ENCODE measurements at places on chromosomes 2 and 18.
A peak's percentile ranks its signal among the peaks of the same experiment; 100 is the strongest.

DNA sequence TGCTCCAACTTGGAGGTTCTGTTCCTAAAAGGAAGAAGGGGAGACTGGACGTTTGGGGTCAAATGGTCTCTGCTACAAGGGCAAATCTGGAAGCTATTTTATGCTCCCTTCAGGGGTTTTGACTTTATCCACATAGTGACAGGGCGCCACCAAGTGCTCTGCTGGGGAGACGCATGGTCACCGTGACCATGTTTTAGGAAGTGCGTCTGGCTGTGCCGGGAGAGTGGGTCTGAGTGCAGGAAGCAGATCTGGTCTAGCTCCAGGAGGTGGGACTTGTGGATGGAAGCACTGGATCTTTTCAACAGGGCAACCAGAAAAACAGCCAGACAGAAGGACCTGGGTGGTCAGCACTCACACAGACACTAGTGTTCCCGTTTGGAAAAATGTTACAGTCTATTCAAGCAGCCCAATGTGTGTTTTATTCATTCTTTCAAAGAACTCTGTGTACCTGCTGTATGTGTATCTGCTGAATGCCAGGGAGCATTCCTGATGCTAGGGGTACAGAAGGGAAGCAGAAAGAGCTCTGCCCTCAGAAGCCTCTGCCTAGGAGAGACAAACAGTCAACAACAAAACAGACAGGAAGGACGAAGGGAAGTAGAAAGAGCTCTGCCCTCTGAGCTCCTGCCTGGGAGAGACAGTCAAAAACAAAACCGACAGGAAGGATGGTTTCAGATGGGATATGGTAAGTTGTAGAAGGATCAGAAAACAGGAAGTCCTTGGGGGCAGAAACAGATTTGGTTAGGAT is 14.3 kb downstream of the IMPA2 start:
- ATAC-seq = peak; percentile 83

DNA sequence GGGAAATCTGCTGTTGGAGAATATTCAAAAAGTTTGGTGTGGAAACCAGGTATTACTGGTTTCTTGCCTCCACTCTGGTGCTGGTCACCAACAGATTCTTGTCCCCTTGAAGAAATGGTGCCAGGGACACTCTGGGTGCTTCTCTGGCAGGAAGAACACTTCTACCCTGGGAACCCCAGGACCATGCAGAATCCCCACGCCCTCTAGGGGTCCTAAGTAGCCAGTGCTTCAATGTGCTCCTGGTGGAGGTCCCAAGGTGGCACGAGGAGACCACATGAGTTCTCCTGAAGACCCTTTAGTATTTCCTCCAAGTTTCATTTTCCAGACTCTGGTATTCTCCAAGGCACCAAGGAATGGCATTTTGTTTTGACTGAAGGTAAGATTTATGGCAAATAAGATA is 380.6 kb downstream of the TSN start:
- ATAC-seq = no peak

DNA sequence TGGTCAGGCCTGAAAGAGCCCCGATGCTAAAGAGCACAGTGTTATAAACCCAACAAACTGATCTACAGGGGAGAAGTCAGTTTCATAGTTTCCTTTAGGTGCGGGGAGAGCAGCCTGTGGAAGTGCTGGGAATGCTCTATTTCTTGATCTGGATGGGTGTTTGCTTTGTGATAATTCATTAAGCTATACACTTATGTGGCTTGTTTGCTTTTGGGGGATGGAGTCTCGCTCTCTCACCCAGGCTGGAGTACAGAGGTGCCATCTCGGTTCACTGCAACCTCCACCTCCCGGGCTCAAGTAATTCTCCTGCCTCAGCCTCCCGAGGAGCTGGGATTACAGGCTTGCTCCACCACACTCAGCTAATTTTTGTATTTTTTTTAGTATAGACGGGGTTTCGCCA is 30.1 kb upstream of the CEP68 start:
- ATAC-seq = no peak

GRCh38 chr18:53018791-53019190 is 678.8 kb downstream of the DCC start:
- no peak for ATAC-seq

DNA sequence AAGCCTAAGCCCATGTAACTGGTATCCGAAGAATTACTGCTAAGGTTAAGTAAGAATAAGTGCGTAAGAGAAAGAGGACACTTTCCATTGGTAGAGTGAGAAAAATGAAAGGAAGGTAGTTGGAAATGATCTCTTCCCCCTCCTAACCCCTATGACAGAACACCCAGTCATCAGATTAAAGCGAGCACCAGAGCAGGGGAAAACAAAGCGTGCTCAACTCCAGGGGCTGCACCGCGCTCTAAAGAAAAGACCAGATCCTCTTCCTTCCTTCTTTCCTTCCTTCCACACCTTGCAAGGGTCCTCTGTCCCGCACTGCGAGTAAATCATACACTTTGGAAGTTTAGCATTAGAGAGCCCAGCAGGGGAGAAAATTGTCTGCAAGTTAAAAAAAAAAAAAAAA is 971 bp upstream of the CDH7 start:
- no peak for ATAC-seq

DNA sequence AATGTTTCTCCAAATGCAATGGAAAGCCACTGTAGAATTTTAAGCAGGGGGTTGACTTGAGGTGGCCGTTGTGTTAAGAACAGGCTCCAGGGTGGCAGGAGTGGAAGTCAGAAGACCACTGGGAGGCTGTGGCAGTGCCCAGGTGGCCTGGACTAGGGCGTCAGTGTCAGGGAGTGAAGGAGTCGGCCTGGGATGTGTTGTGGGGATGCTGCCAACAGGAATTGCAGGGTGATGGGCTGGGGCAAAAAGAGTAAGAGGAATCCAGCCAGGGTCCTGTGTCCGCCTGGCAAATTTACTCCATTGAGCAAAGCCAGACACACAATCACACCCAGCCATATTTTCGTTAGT is 55.1 kb downstream of the ACAA2 start:
- no peak for ATAC-seq

GRCh38 chr2:238168196-238169047 is 9.7 kb downstream of the ERFE start:
- no peak for ATAC-seq

DNA sequence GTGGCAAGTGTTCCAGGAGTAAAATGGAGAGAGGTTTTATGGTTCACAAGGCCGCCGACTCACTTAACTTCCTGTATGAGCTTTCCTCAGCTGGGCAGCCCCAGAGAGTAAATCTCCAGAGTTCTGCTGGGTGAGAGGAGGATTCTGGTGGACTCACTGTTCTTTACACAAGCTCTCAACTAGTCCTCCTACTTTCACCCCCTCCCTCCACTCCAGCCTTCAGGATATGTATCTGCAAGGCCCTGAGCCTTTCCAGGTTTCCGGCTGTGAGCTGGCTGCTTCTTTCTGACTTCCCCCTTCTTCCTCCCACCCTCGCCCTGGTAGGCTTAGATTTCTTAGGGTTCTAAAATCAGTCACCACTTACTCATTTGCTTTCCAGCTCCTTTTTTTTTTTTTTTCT is 34.0 kb downstream of the EML6 start:
- no peak for ATAC-seq

GRCh38 chr2:156385242-156385641 is 50.9 kb upstream of the GPD2 start:
- ATAC-seq = no peak

DNA sequence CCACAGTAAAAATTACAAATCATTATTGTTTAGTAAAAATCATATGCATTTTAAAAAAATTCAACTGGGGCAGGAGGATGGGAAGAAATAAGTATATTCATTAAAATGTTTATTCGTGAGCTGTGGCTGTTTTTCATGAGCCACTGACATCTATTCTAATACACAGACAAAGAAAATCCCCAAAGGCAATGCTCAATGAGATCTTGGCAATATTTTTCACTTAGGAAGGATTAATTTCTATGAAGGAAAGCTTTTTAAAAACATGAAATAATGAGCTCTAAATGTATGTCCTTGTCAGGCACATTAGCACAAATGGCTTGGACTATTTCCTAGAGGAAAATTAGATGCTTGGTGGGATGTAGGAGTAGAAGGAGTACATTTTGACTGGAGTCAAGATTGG is 262.0 kb upstream of the MMADHC start:
- peak; percentile 40 for ATAC-seq

DNA sequence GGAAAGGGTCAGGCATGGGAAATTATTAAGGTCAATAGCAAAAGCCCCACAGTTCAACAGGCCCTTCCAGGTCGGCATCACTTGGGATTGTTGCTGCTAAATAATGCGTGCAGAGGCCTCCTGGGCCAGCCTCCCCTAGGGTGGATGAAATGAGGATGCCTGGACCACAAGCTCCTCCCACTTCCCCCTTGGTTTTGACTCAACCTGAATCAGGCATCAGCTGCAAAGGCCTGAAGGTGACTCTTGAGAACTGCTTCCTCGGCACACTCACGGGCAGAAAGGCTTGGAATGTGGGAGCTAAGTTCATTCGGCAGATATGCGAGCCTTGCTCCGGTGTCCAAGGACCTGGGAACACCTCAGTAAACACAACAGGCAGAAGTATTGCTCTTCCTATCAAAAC is 69.3 kb downstream of the MBP start:
- ATAC-seq = no peak

DNA sequence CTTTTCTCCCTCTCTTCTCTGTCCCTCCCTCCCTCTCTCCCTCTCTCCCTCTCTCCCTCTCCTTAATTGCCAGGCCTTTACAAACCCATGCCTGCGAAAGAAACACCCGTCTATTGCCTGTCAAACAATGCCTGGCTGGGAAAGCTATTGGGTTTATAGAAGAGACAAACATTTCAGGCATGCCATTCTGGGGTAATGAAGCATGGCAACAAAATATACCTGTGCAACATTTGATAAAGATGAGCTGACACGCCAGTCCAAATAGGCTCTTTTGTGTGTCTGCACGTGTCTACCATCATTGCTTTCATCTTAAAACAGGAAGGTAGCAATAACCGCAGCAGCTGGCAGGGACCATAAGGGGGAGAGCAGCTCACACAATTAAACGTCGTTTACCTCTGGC is 282.1 kb downstream of the ZNF516 start:
- peak; percentile 18 for ATAC-seq

DNA sequence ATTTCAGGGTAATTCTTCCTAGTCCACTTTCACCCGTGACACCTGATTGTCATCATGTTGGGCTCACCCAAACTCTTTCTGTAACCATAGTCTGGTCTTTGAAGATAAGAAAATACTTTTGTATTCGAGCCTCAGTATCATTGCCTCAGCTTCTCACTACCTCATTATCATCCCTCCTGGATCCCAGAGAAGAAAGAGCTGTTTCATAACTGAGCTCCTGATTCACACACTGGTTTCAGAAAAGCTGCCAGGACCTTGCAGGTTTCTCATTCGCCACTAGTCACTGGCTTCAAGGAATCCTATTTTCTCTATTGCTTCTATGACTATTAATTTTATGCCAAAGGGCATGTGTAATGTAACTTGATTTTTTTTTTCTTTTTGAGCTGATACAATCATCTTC is 2.9 kb upstream of the CRIM1 start:
- ATAC-seq = no peak

DNA sequence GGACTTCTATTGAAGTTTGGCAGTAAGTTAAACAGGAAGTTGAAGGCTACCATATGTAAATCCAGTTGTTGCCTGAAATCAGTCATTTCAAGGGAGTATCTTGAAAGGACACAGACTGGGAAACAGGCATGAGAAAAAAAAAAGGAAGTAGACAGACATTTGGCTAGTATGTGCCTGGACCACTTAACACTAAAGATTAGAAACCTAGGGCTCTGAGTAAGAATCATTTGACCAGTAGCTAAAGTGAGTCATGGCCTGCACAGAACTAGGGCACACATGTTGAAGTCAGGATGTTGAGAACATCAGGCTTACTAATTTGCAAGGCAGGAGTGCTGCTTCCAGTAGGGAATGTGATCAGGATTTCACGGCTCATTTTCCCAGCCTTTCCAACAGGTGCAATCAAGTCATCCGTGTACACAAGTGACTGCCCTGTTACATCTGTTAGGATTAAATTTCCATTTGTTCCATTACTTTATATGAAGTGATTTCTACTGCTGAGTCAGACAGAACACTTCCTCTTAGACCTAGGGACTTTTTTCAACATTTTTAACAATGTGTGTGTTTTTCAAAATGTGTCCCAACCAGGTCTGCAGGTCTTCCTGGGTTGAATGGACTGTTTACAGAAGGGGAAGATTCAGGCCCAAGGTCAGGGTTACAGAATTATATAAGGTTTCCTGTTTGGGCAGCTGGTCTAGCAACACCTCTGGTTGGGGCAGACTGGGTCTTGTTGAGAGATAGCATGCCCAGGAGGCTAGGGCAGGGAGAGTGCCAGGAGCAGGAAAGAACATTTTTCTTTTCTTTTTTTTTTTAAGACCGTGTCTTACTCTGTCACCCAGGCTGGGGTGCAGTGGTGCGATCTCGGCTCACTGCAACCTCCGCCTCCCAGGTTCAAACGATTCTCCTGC is 145.6 kb downstream of the TGIF1 start:
- peak; percentile 34 for ATAC-seq

DNA sequence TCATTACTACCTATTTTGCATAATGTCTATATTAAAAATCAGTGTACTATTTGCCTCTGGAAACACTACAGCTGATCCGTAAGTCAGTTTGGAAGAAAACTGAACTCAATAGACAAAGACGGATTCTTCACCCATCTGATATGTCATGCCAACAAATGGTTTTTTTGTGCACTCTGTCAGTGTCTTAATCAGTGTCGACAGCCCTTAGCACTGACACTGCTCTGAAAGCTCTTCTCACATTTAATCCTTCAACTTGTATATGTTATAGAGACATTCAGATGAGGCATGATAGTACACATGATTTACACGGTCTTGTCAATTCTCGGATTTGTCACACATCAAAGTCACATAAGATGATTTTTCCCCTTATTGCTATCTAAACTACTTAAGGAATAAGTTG is 347.5 kb upstream of the GALNT5 start:
- no peak for ATAC-seq

DNA sequence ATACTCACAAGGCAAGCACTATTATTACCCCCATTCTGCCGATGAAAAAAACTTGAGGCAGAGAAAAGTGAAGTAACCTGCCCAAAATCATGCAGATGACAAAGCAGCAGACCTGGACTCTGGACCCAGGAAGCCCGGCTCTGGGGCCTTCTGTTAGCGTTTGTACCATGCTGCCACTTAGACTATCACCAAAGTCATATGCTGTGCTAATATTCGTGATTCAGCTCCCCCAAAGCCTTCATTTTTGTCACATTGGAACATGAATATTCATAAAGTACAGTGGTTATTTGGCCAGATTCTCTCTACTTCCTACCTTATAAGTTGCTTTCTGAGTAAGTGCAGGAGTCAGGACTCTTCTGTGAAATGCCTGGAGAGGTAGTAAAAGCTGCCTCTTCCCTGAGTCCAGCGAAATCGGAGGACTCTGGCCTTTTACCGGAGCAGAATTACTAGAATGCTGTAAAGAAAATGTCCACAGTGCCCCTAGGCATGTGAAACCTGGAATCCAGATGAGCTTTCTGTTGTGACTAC is 86.7 kb downstream of the FTCDNL1 start:
- ATAC-seq = no peak

Measured in motor neuron (in vitro differentiated cells).